ENCODE measurements at places on chromosomes 6 and 20.

- no peak for DNase-seq
Observed at GRCh38 chr20:9927224-9927623, 88.3 kb upstream of the PAK5 start.

- DNase-seq: no peak
Observed at GRCh38 chr20:1808101-1808500, 87.1 kb upstream of the SIRPA start.

GRCh38 chr6:65075705-65076230, 631.3 kb downstream of the EYS start:
- DNase-seq: no peak

DNA sequence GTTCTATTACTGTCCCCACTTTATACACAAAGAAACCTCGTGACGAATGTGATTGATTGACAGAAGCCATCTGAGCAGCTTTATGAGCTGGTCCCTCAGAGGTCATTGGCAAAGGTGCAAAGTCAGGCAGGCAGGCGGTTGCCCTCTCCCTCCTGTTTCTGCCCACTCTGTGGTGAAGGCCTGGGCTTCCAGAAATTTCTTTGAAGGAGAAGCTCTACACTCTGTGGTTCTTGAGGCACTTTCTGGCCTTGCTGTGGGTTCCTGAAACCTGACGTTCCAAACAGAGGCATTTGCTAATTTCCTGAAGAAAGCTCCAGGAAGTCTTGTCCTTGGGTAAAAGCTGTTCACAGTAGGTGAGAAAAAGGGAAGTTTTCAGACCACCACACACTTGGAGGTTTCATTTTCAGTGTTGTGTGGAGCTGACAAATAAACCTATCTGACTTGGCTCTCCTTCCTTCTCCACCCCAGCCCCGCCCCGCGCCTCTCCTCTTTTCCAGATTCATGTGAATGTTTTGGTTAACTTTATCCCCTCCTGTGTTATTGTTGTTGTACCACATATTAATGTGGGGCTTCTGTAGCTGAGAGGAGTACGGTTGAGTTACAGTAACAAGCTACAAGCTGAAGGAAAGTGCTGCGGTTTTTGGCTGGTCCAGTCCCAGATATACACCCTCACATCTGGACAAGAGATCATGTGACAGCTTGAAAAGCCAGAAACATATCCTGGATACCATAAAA, 274.1 kb downstream of the CLIC5 start:
- DNase-seq: no peak

- no peak for DNase-seq
Observed at GRCh38 chr6:142773324-142773723, 171.7 kb downstream of the HIVEP2 start.

DNA sequence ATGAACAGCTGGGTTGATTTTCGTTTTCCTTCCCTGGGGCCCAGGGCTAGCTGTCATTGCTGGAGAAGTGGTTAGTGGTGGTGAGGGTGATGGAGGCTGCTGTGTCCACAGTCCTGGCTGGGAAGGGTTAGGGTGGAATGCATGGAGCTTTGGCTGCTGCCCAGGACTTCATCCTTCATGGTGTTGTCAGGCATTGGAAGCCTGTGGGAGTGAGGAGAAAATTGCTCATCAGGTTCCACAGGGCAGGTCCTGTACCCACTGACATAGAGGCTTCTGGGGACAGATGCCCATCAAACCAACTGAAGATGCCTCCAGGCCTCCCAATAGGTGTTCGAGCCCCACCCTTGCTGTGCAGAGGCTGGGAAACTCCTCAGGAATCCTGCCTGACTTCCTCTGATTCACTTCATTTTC, 262.4 kb upstream of the SUPT3H start:
- DNase-seq: no peak

Data from COLO829 (cell line).